ENCODE measurements at places on chromosomes 4 and X. TPM values are rescaled to one million over a fixed set of nuclear protein-coding genes. Genes with fewer than 3 reads are reported as not detected.

FAM184B gene
- not detected for total RNA-seq

DNA sequence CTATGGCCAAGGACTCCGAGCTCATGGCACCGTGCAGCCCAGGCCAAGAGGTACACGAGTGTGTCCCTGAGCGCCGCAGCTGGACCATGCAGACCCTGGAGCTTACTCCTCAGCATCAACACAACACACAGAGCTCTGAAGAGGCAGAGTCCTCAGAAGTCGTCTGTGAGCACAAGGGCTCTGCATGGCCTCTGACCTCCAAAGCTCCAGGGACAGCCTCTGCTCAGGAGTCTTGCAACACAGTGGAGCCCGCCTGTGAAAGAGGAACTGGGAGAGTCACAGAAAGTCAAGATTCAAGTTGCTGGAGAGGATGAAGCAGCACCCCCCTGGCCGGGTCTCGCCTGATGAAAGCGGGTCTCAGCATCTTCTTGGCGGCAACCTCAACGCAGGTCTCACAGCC is 2.9 kb downstream of the LRPAP1 start:
- no peak for DNase-seq

- DNase-seq, result no peak
Observed at GRCh38 chrX:38142610-38143009, 78.1 kb downstream of the SRPX start.

GRCh38 chr4:188423039-188423438 is 283.8 kb downstream of the TRIML1 start:
- no peak for DNase-seq

DNA sequence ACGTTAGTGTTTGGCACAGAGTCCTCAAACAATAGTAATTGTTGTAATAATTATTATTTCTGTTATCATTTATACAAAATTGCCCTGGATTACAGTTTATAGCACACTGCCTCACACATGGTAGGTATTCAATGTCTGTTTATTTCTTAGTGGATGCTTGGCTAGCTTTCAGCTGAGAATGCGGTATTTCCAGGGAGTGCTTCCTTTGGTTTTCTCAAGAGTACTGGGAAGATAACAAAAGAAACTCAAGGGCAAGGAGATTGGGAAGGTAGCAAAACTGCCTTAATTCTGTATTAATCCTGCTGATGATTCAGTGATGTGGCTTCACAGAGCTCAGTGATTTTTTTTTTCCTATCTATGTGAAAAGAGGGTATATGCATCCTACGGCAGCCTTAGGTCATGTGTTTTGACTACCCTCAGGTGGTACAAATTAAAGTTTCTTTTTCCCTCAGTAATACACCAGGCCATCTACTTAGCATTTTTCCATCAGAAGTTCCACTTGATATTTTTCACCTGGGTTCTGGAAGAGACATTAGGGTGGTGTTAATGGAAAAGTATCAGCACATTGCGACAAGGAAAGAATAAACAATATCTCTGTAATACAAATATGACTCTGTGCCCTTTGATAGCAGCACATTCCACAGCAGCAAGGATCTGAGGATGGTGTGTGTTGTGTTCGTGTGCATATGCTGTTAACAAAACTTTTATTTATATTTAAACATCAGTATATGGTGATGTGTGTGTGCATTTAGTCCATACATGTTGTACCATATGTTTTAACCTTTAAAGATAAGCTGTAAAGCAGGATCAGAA is 124.3 kb upstream of the RASGEF1B start:
- DNase-seq, result no peak

DNA sequence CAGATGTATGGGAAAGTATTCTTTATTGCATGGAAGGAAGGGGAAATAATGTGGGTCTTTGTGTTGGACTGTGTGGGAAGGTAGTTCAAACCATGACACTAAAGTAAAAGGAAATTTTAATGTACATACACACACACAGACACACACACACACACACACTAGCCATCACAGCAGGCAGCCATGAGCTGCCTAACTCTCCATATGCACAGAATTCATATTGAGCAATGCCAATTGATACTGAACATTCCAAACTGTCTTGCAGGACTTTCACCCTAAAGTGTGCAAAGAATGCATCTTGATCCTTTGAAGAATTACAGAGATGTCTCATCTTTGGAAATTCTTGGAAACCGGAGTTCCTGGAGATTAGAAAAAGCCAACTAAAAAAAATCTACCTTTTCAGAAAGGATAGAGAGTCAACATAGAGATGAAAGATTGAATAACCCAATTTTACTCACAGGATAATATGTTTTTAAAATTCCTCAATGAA is 120.6 kb upstream of the MBNL3 start:
- no peak for DNase-seq

DNA sequence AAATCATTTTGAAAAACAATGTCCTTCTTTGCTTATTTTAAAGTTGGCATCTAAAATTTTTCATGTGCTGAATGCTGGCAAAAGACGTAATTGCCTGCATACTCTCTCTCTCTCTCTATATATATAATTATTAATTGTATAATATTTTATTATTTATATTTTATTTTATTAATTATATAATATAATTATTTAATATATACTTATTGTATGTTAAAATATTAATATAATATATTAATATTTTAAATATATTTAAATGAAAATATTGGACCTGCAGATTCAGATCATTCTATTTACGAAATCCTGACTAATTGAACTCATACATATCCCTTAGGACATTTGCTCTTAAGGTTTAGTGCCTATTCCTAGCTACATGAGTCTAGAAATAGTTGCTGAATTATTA is 144.7 kb upstream of the VCX start:
- DNase-seq, result no peak

All from right lobe of liver (tissue), 6 donors.